Lower leg skin (tissue), 4 donors: ENCODE measurements at places on chromosomes 7 and 10.

DNA sequence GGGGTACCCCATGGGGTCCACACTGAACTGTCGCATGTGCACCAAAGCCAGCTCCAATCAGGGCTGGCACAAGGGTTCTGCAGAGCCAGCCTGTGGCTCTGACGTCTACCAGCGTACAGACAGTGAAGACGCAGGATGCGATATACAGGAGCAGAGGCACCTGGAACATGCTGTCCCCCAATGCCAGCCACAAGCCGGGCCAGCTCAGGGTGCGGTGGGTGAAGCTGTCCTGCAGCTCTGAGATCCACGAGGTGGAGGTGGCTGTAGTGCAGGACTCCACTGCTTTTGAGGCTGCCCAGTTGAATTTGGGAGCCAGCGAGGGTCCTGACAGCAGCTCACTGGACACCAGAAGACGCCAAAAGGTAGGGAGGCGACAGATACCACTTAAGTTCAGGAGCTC lies 111.3 kb upstream of the PDSS1 start:
- DNase-seq = no peak

DNA sequence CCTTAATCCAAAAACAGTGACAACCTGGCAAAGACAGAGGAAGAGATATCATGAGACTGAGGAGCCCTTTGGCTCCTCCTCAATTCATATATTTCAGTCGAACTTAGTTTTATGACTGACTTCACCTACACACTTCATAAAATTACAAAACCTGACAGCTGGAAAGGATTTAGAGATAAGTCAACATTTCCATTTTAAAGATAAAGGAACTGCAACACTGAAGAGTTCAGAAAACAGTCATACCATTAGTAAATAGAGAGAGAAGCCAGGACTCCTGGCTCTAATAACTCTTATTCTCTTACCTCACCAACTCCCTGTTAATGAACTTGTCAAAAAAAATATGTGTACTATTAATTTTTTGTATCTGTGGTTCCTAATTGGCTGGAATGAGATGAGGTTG lies 141.0 kb upstream of the COL1A2 start:
- DNase-seq = no peak

- peak; percentile 92 for DNase-seq
Observed at GRCh38 chr10:30529373-30529998, 95.5 kb downstream of the MAP3K8 start.

DNA sequence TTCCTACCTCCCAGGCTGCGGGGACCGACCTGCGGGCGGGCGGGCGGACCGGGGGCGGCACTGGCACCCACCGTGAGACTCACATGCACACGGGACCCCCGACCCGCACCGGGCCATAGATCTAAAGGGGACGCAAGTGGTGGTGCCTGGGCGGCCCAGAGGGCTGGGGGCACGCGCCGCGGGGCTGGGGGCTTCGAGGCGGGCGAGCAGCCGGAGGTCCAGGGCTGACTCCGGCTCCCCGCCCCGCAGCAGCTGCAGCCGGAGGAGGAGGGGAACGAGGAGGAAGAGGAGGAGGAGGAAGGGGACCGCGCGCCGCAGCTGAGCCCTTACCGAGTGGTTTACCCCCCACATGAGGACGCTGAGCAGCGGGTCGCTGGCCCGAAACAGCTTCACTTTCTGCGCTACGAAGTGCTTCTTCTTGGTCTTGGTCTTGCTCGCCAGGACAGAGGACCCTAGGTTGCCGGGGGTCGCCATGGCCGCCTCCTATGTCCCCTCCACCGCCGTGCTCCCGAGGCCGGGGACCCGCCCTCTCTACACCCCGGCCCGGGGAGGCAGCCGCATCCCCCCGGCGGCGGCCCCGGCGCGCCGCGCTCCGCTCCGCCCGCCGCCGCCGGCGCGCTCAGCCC lies 412 bp downstream of the PIP4K2A start:
- no peak for DNase-seq

DNA sequence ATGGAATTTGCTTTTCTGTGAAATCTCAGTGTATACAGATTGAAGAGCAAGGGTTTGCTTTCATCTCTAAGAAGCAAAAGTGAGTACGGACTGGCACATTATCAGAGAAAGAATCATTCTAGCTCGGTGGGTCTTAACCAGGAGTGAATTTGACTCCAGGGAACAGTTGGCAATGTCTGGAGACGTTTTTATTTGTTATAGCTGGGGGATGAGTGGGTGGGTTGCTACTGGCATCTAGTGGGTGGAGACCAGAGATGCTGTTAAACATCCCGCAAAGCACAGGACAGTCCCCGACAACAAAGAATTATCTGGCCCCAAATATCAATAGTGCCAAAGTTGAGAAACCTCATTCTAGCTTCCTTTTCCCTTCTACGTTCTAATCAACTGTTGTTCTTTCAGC lies 43.8 kb upstream of the ATRNL1 start:
- DNase-seq = no peak

- peak; percentile 87 for DNase-seq
Observed at GRCh38 chr10:126062131-126063032, 166.0 kb downstream of the FANK1 start.

GRCh38 chr7:111229916-111230315 lies 139.0 kb downstream of the LRRN3 start:
- no peak for DNase-seq

DNA sequence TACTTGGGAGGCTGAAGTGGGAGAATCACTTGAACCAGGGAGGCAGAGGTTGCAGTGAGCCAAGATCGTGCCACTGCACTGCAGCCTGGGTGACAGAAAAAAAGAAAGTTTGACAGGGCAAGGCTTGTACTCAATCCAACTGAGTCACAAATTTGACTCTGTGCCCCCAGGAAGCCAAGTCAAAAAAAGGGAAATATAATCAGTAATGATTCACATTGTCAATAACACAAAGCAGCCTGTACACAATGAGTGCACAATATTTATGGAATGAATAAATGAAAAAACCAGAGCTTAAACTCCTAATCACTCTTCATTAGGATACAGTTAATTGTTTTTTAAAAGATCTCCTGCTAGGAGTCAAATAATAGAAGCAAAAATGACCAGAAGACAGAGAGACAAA lies 6.4 kb downstream of the NAPEPLD start:
- no peak for DNase-seq

DNA sequence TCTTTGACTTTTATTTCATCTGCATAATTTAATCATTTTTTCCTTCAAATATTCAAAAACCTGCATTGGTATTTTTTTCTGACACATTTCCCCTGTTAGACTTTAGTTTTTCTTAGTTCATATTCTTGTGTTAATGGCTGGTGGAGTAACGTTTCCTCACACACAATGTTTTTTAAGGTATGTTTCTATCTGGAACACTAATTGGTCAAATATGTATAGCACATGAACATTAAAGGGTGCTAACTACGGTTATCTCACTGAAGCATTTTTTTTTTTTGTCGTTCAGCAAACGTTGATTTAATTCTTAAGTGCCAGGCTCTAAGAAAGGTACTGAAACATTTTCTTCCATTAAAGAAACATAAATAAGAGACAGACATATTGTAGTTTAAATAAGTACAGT lies 87.7 kb downstream of the PTPRZ1 start:
- DNase-seq = no peak

GRCh38 chr7:137834552-137834951 lies 12.2 kb downstream of the DGKI start:
- DNase-seq = no peak

- no peak for DNase-seq
Observed at GRCh38 chr7:35003679-35004303, 33.5 kb downstream of the DPY19L1 start.

GRCh38 chr7:37709631-37710509 lies 26.3 kb downstream of the GPR141 start:
- no peak for DNase-seq

GRCh38 chr10:25451401-25451800 lies 276.6 kb downstream of the GPR158 start:
- no peak for DNase-seq

- DNase-seq = no peak
Observed at GRCh38 chr7:26626156-26626555, 238.2 kb downstream of the SKAP2 start.
